Fibroblast of the conjunctiva (primary cell): ENCODE measurements at places on chromosomes 2 and 18.

DNA sequence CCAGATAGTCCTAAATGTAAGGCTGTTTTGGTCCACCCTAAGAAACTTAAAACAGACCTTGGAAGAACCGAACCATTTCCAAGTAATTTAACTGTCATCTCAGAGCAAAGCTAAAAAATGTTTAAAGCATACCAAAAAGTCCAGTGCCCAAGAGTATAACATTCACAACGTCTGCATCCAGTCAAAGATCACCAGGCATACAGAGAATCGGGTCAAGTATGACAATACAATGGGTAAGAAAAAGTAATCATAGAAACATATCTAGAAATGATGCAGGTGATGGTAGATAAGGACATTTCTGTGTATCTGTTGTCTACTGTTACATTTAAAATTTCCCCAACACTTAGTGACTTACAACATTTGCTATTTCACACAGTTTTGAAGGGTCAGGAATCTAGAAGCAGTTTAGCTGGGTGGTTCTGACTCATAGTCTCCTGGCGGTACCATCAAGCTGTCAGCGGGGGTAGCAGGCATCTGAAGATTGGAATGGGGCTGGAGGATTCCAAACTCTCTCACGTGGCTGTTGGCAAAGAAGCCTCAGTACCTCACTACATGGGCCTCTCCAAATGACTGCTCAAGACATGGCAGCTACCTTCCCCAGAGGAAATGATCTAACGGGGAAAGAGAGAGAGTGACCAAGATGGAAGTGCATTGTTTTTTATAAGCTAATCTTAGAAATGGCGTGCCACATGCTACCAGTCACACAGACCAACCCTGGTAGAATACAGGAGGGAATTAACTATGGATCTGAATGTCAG lies 36.6 kb upstream of the DYNC2LI1 start:
- peak; percentile 58 for DNase-seq

GRCh38 chr18:48646976-48647375 lies 108.1 kb downstream of the CTIF start:
- no peak for DNase-seq

GRCh38 chr2:186623084-186623483 lies 33.2 kb downstream of the ITGAV start:
- DNase-seq, result no peak

DNA sequence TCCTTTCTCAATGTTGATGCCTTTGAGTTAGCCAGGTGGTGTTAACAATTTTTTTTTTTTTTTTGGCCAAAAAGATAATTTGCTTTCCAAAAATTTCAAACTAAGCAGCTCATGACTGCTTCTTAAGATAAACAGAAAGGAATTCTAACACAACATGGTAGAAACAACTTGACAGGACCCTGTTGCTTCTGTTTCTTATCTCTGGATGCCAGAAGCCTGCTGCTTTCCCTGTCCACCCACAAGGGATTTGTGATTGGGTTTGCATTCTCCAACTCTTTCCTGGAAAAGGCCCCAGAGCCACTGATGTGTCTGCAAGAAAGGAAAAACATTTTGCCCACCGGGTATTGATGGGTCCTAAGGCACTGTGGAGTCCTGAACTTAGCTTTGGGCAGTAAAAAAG lies 217.2 kb upstream of the PKDCC start:
- no peak for DNase-seq

- no peak for DNase-seq
These were observed 8.2 kb downstream of the LHCGR start for GRCh38 chr2:48747319-48747718.

DNA sequence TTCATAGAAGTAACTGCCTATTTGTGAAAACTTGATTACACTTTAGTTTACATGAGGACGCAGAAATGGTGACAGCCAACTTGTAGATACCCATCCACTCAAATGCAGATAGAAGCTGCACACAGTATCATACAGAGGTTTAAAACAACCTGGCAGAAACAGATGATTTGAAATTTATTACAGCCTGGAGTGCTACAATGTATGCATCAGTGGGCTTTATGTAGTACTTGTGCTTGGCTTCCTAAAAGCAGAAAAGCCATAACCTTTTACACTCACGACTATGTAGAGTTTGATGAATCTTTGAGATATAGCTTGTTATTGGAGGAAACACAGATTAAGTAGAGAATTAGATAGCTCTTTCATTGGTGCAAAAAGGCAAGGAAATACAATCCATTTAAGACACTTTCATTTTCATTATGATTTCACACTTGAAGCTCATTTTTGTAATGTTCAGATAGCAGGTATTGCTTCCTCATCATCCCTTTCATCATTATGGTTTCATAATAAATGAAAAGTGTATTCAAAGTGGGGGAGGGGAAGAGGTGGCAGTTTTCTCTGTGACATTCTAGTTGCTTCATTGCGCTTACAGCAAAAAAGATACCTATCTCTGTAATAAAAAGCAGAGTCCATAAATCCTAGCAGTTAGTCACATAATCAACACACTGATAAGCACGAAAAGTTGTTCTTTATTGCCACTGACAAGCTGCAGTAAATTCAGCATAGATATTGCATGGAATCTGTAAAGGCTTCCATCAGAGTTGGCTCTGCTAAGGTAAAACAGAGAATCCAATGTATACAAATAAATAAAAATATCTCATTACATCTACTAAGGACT lies 789.8 kb upstream of the FSHR start:
- DNase-seq, result no peak

- peak; percentile 64 for DNase-seq
These were observed 2.4 kb downstream of the SMCHD1 start for GRCh38 chr18:2657788-2658458.

DNA sequence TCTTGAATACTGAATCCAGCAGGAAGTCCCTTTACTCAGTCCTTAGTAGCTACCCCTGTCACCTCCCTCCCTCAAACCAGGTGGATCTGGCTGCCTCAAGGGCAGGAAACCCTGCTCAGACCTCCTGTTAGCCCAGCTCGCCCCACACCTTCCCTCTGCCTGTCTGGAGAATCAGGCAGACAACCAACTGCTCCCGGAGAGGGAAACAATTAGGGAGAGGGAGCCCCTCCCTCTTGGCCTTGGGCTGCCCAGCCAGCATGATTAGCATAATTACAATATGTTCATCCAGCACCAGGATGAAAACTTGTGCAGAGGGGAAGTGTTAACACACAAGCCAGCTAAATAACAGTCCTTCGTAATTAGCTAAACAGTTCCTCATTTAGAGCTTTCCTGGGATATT lies 185.5 kb downstream of the C1D start:
- DNase-seq, result no peak

GRCh38 chr18:48765053-48765452 lies 185.7 kb downstream of the SMAD7 start:
- DNase-seq, result no peak

GRCh38 chr2:79713131-79713785 lies 200.4 kb downstream of the CTNNA2 start:
- DNase-seq, result no peak

GRCh38 chr2:120840795-120841487 lies 105.3 kb downstream of the GLI2 start:
- no peak for DNase-seq

DNA sequence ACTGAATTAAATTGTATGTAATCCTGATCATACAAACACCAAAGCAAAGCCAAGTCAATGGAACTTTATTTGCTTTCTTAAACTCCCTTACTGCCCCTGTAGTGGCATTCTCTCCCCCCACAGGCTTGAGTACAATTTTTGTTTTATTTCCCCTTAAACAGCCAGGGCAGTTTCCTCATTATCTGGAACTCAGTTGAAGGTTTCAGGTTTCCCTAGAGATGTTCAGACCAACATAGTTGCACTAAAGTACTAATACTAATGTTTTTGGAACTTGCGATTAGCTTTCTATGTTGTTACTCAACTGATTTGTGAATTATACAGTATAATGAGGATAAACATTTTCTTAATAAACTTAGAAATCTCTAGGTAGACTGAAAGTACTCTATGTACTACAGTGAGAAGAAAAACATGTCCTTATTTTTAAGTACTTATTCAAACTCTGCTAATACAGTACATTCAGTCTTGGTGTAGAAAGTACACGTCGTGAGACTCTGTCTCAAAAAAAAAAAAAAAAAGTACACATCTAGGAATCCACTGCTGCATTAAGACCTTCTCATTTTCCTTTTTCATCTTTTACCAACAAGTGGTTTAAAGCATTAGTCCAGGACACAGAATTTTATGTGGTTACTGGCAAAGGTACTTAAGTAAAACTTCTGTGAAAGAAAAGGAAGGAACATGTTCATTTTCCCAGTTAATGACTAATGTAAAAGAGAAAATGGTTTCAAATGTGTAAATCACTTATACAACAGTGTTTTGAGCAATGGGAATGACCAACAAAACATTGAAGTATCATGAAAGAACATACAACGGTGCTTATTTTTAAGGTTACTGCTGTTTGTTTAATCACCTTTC lies 209.5 kb upstream of the SMAD7 start:
- no peak for DNase-seq

GRCh38 chr2:11582612-11582861 lies 48.7 kb downstream of the GREB1 start:
- no peak for DNase-seq

GRCh38 chr18:32271672-32272208 lies 81.9 kb downstream of the MEP1B start:
- DNase-seq, result peak; percentile 31

- DNase-seq, result no peak
These were observed 32.3 kb downstream of the MYO5B start for GRCh38 chr18:50162486-50163304.

GRCh38 chr2:232838406-232838874 lies 31.6 kb upstream of the SNORC start:
- DNase-seq, result no peak

GRCh38 chr2:11411768-11412448 lies 54.1 kb downstream of the E2F6 start:
- DNase-seq, result no peak

DNA sequence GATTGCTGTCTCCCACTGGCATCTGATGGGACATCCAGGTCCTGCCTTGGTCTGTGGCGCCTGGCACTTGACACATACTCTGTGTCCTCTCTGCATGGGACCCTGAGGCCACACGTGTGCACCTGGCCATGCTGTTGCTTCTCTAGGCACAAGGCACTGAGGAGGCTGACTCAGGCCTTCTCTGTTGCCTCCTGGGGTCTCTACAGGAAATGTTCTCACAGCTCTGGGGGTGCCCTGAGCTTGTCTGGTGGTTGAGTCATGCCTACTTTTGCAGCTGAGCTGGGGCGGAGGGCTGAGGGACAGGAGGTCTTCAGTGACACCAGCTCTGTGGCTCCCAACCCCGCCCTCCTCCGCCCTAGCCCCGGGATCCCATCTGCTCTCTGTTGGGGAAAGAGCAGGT lies 207.0 kb upstream of the HS6ST1 start:
- no peak for DNase-seq
